Bronchial epithelial cell (primary cell): ENCODE measurements at places on chromosomes 11 and 22.

DNA sequence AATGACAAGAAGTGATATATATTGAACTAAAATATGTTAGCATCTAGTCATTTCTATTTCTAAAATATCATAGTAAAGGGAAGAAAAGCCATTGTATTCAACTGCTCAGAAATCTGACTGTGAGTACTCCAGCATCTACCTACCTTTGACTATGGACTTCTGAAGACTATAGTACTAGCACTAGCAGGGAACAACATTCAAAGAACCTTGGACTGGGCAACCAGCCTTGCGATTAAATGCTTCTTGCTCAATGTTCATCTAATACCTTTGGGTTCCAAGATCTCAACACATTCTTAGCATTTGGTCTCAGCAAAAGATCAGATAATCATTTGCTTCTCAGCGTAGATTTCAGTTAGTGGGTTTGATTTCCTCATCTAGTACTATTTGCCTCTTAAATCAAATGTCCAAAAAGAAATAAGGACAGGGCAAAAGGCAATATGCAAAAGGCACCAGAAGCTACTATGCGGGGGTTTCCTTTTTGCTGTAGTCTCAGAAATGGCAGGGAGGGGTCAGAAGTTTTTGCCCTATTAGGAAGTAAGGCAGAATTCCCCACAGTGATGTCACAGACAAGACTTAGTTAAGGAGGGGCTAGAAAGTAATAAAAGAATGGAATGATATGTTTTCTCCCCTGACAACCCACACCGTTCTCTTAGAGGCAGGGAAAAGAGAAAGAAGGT, 80.6 kb downstream of the GAB2 start:
- DNase-seq = no peak

- no peak for DNase-seq
Measured at GRCh38 chr11:33618956-33619355, 81.7 kb downstream of the C11orf91 start.

- no peak for DNase-seq
Measured at GRCh38 chr22:41799486-41800347, 762 bp upstream of the CCDC134 start.

DNA sequence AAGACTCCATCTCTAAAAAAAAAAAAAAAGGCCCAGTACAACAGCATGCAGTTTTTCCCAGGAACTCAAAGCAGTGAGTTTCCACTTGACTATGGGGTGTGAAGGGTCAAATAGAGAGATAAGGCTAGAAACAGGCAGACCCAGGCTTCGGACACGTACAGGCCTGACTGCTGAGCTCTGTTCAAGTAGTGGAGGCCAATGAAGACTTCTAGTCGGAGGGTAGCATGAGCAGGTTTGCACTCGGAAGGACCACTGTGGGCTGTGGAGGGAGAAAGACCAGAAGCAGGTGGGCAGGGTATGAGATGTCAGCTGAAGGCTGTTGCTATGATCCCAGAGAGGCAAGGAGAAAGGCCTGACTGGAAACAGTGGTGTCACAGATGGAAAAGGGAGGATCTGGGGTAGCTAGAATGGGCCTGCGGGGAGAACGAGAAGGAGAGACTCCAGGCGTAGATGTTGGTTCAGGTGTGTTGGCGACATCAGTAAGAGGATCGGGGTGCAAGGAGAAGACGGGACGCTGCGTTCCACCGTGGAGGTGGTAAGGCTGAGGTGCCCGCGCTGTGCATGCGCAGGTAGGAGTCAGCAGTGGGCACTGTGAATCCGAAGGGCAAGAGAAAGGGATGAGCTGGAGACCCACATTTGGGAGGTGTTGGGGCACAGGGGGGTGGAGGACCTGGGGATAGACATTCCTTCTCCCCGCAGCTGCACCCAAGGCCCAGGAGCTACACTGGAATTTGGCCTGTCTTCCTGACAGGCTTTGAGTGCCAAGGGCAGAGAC, 49.4 kb upstream of the RAB1B start:
- DNase-seq = no peak

- DNase-seq = peak; percentile 40
Measured at GRCh38 chr11:128361451-128362020, 225.8 kb downstream of the ETS1 start.
